ENCODE measurements at places on chromosomes 12 and 14. TPM values are rescaled to one million over a fixed set of nuclear protein-coding genes. Genes with fewer than 3 reads are reported as not detected.

Gene EEA1
- 9.8 TPM for total RNA-seq

- DNase-seq: no peak
Measured at GRCh38 chr14:68243450-68244010, 424.0 kb downstream of the RAD51B start.

GRCh38 chr14:99150236-99150635 is 121.8 kb downstream of the BCL11B start:
- DNase-seq: no peak

DNA sequence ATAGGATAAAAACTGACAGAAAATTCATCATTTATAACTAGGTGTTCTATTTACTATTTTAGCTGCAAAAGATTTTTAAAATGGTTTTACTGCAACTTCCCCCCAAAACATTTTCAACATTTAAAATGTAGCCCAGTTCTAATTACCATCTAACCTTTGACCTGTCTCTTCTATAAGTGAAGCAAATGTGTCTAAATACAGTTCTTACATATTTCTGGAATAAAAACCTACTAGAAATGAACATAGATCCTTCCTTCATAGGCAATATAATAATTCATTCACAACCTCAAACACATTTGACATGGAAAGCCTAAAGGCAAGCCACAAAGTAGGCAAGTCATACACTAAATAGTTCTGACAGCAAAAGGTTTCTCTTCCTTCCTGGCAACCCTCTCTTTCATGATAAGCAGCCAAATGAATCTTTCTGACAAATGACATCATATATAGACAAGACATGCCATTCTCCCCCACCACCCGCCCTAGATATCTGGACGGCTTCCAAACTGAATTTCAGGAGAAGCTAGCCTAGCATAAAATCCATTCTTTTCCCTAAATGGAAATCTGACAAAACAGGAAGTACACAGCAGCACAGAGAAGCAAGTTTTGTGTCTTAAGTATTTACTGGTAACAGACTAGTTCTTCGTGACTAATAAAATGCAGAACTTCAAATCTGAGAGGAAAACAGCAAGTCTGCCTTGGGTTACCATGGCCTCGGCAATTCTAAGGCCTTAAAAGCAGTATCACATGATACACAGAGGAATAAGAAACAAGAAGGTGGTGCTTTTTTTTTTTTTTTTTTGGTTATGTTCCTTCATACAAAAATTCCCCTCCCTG is 17.2 kb upstream of the ARID4A start:
- no peak for DNase-seq

Gene EFS
- 20.5 TPM for total RNA-seq

Gene TAS2R42
- not detected for total RNA-seq

DNA sequence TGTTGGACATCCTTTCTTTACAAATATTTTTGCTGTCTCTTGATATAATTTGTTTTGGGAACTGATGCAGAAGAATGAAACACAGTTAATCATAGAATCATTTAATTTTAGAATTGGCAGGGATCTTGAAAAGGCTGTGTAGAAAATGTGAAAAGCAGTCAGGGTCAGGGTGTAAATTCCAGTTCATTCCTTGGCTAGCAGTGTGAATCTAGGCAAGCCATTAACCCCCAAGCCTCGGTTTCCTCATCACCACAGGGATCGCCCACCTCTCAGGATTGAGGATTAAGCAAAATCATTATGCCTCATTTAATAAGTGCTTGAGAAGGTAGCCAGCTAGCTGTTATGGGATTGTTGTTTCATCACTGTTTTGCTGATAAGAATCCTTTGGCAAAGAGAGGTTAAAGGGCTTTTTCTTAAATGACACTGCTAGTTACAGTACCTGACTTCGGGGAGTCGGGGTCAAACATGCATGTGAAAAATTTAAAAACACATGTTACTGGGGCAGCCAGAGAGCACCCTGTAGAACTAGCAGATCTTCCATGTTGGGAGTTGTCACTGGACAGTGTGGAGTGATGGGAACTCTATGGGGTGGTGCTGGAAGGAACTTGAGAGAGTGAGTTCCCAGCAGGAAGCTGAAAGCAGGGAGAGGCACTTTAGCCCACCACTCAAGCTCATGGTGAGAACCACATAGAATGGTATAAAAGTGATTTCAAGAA is 10.7 kb downstream of the TNFRSF1A start:
- DNase-seq: no peak

GRCh38 chr14:54487771-54488170 is 1.0 kb downstream of the GMFB start:
- DNase-seq: peak; percentile 58

All from cardiac muscle cell (in vitro differentiated cells and primary cell).